NCI-H187 (cell line): ENCODE measurements at places on chromosomes 1 and 21.

- peak; percentile 74 for DNase-seq
These were observed 32.7 kb upstream of the ATP5PO start for GRCh38 chr21:33948096-33948950.

DNA sequence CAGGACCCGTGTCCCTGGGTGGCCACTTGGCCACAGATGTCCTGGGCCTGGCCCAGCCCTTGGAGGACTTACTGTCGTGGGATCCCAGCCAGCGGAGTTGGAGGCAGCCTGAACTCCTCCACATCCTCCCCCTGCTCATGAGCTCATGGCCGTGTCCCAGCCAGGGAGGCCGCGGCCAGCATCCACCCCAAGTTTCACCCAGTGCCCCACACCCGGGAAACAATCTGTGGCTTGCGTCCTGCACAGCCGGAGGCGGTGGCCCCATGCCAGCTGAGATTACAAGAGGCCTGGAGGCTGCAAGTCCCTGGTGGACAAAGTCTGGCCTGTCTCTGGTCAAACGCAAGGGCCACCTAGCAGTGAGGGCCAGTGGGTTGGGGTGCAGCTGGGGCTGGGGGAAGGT lies 27.5 kb upstream of the TMEM52 start:
- DNase-seq, result no peak

DNA sequence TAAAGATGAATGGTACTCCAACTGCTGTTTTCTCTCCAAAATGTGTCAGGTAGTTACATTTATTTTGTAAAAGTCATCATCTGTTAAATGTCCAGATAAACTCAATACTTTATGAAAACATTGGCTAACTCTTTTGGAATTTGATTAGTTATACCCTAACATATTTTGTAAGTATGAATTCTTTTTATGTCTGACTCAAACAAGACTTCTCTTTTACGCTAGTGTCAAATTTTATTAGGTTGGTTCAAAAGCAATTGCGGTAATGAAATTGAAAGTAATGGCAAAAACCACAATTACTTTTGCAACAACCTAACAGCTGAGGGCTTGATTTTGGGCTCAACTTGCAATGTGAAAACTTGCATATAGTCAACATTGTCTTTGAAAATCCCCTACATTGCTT lies 41.0 kb upstream of the USP25 start:
- DNase-seq, result no peak

DNA sequence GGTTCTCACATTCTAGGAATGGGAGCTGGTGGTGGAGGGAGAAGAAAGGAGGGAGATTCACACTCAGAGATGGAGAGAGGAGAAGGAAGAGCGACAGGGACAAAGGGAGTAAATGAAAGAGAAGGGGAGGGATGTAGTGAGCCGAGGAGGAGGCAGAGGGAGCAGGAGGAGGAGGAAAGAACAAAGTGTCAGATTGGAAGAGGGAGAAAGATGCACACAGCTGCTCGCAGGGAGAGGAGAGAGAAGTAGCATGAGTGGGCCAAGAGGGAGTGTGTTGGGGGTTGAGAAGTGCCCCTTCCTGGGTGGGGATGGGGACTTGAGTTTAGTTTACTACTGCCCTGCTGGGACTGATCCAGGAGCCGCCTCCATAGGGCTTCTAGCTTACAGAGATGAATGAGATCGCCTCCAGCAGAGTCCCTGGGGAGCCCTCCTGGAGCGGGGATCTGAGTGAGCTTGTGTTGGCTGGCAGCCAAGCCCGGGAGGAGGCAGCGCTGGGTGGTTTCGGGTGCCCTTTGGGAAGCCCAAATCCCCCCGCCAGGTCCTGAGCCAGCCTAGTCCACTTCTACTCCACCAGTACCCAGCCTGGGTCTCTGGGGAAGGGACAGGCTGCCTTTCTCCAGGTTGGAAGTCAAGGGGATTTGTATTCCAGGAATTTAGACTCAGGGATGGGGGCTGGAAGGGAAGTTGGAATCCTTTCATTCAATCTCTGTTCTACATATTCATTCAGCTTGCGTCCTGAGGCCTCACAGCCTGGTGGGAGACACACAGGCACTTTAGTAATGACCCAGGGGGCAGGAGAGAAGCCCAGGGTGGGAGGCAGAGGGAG lies 20.9 kb downstream of the PTPRU start:
- DNase-seq, result peak; percentile 13

DNA sequence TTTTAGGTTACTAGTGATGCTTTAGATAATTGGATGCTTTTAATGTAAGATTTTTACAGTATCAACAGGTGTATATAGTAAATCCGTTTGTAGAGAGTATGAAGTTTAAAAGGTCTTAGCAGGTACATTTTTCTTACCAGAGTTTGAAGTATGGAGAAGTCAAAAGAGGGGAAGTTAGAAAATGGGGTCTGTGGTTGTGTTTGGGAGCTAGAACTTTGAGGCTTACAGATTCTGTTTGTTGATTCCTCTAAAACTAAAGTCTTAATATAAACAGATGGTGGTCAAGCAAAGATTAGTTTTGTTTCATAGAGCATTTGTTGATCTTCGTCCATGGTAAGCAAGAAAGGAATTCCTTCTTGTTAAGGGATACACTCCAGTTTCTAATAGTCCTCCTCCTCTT lies 35.8 kb downstream of the CDC42 start:
- no peak for DNase-seq

DNA sequence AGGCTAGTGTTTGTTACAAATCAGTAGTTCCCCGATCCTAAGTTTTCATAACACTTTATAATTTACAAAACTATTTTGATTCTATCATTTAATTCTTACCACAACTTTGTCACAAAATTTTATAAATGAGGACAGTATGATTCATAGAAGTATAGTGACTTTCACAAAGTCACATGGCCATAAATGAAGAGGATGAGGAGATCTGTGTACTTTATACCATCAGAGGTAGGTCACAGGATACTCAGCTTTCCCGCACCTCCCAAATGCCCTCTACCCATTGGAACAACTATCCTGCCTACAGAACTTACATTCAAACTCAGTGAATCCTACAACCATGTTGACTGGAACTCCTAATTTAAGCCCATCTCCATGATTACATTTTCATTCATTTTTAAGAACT lies 56.3 kb downstream of the TNFSF4 start:
- DNase-seq, result no peak

GRCh38 chr1:157471531-157471930 lies 80.8 kb downstream of the FCRL5 start:
- DNase-seq, result no peak

DNA sequence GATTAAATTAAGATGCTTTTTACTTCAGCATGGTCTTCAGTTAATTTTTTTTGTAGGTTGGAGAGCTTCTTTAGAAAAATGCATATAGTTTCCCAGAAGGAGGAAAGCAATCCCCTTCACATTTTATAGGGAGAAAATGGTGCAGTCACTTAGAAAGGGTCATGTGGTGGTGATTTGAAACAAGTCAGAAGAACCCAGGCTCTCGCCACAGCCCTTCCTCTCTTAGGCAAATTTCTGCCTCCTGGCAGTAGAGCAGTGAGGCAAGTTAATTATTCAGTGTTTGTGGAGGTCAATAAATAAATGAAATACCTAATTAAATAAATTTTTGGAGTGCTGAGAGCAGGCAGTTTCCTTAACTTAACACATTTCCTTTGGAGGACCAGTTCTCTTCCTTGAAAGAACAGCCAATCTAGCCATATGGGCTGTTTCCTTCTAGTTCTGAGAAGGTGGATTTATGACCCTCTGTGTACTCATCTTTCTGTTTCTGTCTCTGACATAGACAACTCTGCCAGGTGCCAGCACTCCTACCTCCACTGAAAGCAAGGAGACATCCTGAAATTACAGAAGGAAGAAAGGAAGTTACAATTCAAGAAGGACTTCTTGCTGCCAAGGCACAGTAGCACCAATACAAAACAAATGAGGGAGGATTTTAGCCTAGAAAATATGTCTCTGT lies 19.0 kb upstream of the POGZ start:
- DNase-seq, result no peak

GRCh38 chr21:16372586-16372985 lies 642.8 kb downstream of the USP25 start:
- DNase-seq, result no peak

GRCh38 chr21:45152265-45152746 lies 77.9 kb downstream of the ADARB1 start:
- no peak for DNase-seq

DNA sequence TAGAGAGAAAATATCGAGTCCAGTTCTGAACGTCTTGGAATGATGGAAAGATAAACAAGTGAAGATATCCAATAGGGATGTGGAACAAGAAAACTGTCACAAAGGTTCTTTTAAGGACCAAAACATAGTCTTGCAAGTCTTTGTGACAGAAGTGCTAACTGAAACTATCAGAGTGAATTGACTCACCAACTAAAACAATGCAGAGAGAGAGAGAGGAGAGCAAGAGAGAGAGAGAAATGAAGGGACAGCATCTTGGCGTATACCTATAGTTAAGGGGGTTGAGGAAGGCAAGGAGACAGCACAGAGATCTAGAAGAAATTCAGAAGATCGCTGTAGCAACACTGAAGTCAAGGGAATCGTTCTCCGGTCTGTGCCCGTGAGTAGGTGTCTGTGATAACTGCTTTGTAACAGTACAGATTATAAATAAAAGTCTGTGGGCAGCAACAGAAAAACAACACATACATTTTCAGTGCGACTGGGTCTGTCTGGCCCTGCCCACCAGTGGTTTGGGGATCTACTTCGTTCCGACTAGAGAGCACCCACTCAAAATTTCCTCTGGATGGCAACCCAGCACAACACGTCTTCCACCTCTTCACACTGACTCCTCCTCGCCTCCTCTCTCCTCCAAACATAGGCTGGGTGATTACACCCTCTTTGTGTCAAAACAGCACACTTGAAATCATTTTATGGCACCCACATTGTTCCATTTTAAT lies 4.8 kb upstream of the COA6 start:
- no peak for DNase-seq

- no peak for DNase-seq
These were observed 1.6 kb downstream of the MFAP2 start for GRCh38 chr1:16978567-16979474.

DNA sequence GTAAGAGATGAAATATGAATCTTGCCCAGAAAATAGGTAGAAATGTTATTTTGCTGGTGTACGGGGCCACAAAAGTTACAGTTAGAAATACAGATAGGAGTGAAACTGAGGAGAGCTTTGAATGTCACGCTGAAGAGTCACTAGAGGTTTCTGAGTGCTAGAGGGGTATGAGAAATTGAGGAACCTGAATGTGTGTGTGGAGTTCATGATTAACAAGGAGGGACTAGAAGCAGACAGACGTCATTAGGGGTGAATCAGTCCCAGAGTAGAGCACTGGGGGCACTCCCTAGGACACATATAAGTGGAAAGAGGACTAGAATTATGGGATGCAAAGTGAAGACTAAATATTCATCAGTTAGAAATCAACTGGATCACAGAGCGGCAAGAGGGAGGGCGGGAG lies 188.9 kb upstream of the MAP1LC3C start:
- DNase-seq, result no peak

- DNase-seq, result no peak
These were observed 211.4 kb upstream of the PKN2 start for GRCh38 chr1:88472714-88473113.
